T-cell (primary cell): ENCODE measurements at places on chromosomes 4 and X.

DNA sequence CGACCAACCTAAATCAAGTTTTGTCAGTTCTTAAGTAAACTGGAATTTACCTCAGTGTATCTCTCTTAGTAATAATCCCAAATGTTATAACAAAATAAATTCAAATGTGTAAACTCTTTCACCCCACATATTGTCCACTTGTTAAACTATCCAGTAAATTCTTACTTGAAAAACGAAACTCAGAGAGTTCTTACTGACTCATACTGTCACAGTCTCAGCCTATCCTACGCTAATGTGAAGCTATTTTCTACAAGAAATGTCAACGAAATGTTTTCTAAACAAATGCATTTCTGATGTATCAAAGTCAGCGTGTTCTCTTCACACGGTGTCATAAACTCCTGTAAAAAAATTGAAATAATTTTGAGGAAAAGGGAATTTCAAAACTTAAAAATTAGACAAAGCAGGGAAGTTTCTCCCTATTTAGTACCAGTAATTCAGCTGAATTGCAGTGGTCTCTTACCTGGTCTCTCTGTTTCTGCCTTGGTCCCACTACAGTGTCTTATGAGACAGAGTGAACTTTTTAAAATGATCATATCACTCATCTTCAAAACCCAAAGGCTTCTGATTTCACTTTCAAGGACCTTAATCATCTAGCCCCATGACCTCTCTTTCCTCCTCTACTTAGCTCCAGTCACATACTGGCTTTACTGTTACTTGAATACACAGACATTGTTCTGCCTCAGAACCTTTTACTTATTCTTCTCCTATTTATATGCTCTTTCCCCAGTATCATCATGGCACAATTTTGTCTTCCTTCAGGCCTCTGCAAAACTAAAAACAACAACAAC, 63.3 kb downstream of the DCAF8L1 start:
- DNase-seq: no peak

- DNase-seq: no peak
Measured at GRCh38 chr4:56272927-56273326, 114.4 kb downstream of the AASDH start.

DNA sequence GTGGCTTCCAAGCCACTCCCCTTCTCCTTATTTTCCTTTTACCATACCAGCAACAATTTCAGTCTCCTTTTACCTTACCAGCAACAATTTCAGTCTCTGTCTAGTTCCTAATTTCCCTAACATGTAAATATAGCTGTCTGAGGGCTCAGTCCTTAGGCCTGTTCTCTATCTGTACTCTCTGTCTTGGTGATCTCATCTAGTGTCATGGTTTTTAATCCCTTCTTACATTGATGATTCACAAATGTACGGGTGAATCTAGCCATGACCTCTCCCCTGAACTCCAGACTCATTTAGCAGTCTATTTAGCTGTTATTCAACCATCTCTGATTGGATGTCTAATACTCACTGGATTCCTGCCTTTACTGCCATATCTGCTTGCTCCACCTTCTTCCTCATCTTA, 7.2 kb downstream of the IL15 start:
- DNase-seq: no peak

GRCh38 chrX:49001521-49002090, 458 bp downstream of the GRIPAP1 start:
- DNase-seq: peak; percentile 68
